Chondrocyte (in vitro differentiated cells): ENCODE measurements at places on chromosomes 7 and 10.

- DNase-seq, result no peak
Observed at GRCh38 chr7:46515844-46516590, 594.9 kb upstream of the IGFBP3 start.

DNA sequence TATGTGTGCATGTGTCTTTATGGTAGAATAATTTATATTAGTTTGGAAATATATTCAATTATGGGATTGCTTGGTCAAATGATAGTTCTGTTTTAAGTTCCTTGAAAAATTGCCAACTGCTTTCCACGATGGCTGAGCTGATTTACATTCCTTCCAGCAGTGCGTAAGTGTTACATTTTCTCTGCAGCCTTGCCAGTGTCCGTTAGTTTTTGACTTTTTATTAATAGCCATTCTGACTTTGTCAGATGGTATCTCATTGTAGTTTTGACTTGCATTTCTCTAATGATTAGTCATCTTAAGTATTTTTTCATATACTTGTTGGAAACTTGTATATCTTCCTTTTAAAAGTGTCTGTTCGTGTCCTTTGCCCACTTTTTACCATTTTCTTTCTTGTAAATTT, 434.2 kb upstream of the POT1 start:
- DNase-seq, result no peak

DNA sequence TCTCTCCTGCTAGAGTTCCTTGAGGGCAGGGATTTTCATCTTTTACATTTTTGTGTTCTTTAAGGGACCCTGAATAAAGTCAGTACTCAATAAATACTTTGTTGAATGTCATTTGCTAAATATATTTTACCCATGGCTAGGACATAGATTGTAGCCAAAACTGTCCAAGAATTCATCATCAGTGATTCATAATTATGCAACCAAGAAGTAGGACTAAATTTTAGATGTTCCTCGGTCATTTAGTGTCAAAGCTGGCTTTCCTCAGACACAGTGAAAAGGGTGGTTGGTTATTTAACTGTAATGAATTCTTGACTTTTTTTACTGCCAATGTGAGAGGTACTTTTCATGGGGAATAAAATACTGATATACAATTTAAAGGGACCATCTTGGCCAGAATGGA, 3.3 kb downstream of the NUDT13 start:
- no peak for DNase-seq

DNA sequence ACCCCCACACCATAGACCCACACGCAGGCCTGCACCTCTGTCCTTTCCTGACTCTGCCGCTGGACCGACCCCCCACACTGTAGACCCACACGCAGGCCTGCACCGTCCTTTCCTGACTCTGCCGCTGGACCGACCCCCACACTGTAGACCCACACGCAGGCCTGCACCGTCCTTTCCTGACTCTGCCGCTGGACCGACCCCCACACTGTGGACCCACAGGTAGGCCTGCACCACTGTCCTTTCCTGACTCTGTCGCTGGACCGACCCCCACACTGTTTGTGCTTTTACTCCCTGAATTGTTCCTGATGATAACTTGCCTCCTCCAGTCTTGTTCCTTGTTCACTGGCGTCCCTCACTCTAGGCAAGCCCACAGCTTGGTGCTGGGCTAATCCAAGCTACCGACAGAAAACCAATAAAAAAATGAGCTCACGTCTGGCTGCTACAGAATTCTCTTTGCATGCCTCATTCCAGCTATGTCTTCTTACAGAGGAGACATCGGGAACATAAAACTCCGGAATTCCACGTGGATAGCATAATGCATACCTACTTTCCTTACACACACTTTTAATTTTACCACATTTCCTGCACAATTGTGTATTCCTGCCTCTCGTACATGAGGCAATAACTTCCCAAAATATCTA, 494.3 kb downstream of the PTPRN2 start:
- peak; percentile 48 for DNase-seq

DNA sequence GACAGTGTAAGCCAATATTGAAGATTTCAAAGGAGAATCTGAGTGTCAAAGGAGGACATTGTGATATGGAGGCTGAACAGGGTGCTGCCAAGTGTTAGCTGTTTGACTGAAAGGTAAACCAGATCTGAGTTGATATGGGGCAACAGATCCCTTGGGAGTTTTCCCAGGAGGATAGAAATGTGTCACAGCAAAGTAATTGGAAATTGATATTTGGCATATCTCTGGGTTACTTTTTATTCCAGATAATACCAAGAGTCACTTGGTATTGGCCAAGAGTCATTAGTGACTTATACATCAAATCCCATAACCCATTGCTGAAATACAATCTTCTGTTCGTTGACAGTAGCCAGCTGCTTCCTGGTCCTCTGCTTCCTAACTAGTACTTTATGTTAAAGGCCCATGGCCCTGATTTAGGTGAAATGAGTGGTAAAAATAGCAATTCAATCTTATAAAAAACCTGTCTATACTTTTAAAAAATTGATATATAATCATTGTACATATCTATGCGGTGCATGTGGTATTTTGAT, 922.9 kb downstream of the LRMDA start:
- no peak for DNase-seq

DNA sequence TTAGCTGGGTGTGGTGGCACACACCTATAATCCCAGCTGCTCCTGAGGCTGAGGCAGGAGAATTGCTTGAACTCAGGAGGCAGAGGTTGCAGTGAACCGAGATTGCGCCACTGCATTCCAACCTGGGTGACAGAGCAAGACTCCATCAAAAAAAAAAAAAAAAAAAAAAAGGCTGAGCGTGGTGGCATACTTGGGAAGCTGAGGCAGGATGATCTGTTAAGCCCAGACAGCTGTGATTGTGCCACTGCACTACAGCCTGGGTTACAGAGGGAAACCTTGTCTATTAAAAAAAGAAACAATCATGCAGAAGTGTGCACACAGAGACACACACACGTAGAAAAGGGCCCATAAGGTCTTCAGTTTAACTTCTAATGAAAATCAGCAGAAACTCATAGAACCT, 150.6 kb downstream of the TPST1 start:
- no peak for DNase-seq

GRCh38 chr10:1779796-1780195, 42.5 kb upstream of the ADARB2 start:
- no peak for DNase-seq

DNA sequence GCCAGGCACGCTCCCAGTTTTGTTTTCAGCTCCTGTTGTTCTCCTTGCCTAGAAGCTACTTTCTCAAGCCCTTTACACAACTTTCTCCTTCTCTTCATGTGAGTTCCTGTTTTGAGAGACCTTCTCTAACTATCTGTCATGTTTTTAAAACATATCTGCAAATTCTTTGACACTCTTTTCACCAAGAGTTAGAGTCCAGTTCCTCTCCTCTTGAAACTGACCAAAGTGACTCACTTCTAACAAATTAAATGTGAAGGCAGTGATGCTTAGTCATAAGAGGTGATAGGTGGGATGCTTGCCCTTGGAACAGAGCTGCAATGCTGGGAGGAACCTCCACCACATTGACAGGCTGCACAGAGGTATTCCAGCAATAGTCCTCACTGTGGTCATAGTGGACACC, 25.3 kb downstream of the ZSCAN25 start:
- DNase-seq, result no peak

- no peak for DNase-seq
Observed at GRCh38 chr10:99654390-99655175, 4.7 kb upstream of the ENTPD7 start.

DNA sequence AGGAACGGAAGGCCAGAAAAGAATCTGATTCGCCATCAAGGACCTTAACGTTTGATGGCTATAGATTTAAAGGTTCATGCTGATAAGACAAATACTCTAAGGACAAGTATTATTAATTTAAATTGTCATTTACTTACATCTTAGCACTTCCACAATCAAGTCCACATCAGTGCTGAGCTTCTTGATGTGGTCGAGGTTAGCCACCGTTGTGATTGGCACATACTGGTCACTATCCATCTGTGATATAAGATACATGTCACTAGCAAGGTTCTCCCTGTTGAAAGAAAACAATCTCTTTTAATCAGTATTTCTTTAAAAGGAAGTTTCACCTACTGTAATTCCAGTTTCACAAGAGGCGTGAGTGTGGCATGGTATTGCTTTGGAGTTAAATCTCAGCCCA, 88.7 kb downstream of the LARP4B start:
- no peak for DNase-seq

DNA sequence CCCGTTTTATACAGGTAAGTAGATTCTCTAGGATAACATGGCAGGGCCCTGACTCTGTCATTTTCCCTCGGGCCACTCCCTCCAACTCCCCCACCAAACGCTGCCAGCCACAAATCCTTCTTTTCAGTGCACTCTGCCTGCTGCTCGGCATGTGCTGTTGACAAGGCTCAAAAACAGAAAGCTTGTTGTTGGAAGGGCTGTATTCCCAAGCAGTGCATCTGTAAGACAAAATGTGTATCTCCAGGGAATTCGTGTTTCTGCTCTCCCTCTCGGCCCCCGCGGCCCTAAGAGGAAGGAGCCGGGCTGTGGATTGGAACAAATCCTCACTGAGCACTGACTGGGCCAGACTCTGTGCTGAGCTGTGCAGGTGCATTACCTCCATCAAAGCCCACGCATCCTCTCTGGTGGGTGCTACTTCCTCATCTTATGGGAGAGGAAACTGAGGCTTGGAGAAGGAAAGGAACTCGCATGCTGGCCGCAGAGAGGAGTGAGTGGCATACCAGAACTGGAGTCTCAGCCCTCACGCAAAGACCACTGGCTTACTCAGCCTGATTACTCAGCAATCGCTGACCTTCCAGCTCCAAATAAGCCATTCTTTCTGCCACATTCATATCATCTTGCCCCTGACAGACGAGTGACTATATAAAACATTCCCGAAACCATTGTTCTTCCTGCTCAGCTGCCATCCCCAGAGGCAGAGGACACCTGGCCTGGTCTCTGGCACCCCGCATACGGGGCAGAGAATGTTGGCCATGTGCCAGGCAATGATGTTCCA, 33.5 kb upstream of the ENO4 start:
- DNase-seq, result no peak

DNA sequence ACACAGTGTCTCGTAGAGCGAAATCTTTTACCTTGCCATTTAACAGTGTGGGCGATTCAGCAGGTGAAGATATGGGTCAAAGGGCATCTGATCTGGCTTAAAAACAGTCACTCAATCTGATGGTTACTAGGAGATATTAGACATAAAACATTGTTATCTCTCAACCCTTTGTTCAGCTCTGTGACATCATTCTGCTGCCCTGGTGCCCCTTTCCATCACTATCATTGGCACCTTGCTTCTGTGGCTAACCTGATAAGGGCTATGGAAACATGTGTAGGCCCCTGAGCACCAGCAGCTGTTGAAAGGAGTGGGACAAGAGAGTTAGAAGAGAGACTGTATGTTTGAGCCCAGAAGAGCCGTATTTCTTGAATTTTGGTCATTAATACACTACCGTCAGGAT, 650.3 kb downstream of the PHTF2 start:
- no peak for DNase-seq

DNA sequence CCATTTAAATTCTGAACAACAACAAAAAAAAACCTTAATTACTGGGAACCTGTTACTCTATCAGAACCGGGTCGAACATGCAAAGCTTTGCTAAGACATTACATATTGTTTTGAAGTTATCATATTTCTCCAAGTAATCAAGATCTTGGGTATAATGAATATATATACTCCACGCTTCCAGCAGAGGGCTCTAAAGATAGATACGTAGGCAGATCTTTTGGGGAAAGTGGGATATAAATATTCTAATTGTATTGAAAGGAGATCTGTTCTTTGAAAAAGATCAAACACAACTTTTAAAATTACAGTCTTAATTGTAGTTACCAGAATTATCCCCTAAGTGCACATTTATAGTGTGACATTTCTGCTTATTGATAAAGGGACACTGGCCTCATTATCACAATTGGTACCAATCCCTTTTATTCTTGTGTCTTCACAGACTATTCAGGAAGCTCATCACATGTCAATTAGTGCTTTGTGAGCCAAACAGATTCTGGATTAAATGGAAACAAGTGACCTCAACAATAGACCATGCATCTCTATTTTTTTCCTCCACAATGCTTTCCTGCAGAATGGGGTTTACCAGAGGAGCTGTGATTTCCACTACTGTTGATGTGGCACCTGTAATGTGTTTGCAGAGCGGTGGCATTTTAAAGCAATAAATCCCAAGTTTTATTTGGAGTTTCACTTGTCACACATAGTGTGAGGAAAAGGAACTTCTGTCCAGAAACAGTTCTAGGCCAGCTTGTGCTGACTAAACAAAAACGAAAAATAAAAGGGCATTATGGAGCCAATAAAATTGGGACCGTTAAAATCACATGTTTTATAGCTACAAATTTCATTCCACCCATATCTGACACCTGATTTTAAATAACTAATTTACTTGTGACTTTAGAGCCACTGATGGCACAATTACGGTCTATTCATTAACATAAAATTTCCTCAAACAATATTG, 122.4 kb downstream of the CTTNBP2 start:
- DNase-seq, result no peak

DNA sequence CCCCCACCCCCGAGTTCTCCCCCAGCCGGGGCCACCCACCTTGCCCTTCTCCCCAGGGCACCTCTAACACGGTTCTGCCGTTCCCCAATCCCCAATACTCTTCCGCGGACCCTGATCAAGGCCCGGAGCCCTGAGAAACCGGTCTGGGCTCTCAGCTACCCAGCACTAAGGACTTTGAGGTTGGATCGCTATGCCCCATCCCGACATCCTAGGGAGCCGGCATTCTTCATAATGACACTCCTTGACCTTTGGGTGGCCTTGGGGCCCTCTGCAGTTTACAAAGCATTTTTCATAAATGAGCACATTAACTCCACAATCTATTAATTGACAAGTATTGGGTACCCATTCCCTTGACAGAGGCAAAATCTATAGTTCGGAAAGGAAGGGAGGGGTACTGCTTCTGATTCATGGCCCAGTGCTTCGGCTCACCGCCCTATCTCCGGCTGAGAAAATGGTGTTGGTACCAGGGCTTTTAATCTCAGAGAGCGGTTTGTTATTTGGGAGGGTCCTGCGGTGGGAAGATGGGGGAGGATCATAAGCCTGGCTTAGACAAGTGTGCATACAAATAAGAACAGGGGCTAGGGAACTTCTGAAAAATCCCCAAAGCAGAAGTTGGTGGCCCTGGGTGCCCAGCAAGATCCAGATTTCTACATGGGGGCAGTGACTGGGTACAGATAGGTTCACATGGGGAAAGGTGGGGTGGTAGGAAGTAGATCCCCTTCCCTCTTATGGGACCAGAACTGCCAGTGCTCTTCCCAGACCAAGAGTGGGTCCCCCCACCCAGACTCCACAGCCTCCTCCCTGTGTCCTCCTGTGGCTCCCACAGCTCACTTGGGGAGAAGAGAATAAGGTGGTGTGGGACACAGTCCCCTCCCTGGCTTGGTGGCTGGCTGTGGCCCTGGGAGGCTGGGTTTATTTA, 3.2 kb downstream of the IMPDH1 start:
- DNase-seq, result peak; percentile 38
